ENCODE measurements at places on chromosomes 2 and 18.

DNA sequence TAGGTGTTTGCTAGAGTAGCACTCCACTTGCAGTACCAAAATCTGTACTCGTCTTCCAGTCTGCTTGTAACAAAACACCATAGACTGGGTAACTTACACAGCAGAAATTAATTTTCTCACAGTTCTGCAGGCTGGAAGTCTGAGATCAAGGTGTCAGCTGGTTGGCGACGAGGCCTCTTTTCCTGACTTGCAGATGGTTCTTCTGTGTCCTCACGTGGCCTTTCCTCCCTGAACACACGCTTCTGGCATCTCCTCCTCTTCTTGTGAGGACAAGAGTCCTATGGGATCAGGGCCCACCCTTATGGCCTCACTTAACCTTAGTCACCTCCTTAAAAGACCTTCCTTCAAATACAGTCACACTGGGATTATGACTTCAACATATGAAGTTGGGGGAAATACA is 493.5 kb upstream of the MYT1L start:
- no peak for DNase-seq

GRCh38 chr2:221529943-221530652 is 42.0 kb downstream of the EPHA4 start:
- peak; percentile 79 for DNase-seq

- DNase-seq, result no peak
These were observed 50.4 kb upstream of the CYRIA start for GRCh38 chr2:16716024-16716423.

GRCh38 chr18:79335833-79336360 is 59.8 kb upstream of the NFATC1 start:
- DNase-seq, result no peak

- DNase-seq, result no peak
These were observed 1838.8 kb upstream of the LRRTM1 start for GRCh38 chr2:82143343-82143742.

- DNase-seq, result no peak
These were observed 156.8 kb downstream of the GPD2 start for GRCh38 chr2:156592809-156593593.

DNA sequence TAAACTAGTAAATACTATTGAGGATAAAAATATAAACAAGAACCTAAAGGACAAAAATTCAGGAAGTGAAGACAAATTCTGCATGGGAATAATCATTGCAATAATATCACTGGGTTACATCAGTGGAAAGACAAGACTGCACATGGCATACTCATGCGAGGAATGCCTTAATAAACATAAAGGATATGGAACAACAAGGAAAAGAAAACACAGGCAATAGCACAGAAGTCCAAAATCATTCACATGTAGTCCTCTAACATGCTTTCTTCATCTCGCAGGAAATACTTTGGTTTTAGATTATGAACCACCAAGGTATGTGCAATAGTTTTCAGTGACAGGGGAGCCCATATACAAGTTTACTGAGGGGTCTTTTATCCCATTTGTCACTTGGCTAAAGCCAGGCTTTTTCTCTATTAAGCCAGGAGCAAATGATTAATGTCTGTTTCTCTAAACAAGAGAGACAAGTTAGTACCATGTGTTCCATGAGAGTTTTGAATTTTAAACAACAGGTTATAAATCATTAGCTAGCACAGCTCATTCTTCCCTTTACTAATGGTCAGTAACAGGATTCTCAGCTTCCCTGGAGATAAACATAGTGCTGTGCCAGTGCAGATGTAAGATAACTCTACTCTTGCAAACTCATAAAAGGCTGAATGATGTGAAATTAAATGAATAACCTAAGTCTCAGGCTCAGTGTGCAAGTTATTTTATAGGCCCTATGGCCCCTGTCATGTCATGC is 353.6 kb upstream of the FSIP2 start:
- DNase-seq, result peak; percentile 2

GRCh38 chr2:73979021-73979420 is 5.7 kb upstream of the TET3 start:
- DNase-seq, result no peak

GRCh38 chr2:155266583-155266982 is 568.1 kb downstream of the KCNJ3 start:
- DNase-seq, result no peak
